Myometrial cell (primary cell): ENCODE measurements at places on chromosomes 3 and 15. TPM values are rescaled to one million over a fixed set of nuclear protein-coding genes. Genes with fewer than 3 reads are reported as not detected.

The RPL14 gene
- 277 and 307 TPM in 2 replicates for total RNA-seq

The CCR1 gene
- total RNA-seq: under 0.01 and 0.29 TPM in 2 replicates

The RPL39L gene
- 35.7 and 76.0 TPM in 2 replicates for total RNA-seq

The ARHGAP31 gene
- total RNA-seq: 4.6 and 8.0 TPM in 2 replicates

The ITIH1 gene
- total RNA-seq: not detected in 2 replicates

The WDR72 gene
- not detected in 2 replicates for total RNA-seq

The SLTM gene
- total RNA-seq: 23.7 and 44.7 TPM in 2 replicates

The ISLR gene
- total RNA-seq: 136 and 187 TPM in 2 replicates

The BHLHE40 gene
- 65.0 and 73.8 TPM in 2 replicates for total RNA-seq

The THAP10 gene
- total RNA-seq: 6.6 and 6.9 TPM in 2 replicates

The PIERCE2 gene
- 2.6 and 5.8 TPM in 2 replicates for total RNA-seq

The SLC28A1 gene
- total RNA-seq: not detected in 2 replicates

The TGM4 gene
- total RNA-seq: under 0.01 TPM in 1 of 2 replicates, not detected in the other

The KLHL40 gene
- total RNA-seq: not detected in 2 replicates

The HRG gene
- not detected in 2 replicates for total RNA-seq

The CPLX3 gene
- total RNA-seq: not detected in 2 replicates

The ITGA11 gene
- total RNA-seq: 0.86 TPM in 1 of 2 replicates, not detected in the other

The SLITRK3 gene
- total RNA-seq: not detected in 2 replicates

The LTK gene
- total RNA-seq: 0.29 and 1.2 TPM in 2 replicates

The GP9 gene
- not detected in 2 replicates for total RNA-seq

The PRICKLE2 gene
- 7.5 and 8.9 TPM in 2 replicates for total RNA-seq

The RAD51 gene
- total RNA-seq: 5.5 and 6.3 TPM in 2 replicates

The SLC38A3 gene
- not detected in 2 replicates for total RNA-seq

The ZXDC gene
- 9.2 and 9.8 TPM in 2 replicates for total RNA-seq

The FRMD4B gene
- 0.29 and 0.35 TPM in 2 replicates for total RNA-seq

The IGDCC3 gene
- total RNA-seq: not detected in 2 replicates

The GPR15 gene
- total RNA-seq: not detected in 2 replicates

The HEMK1 gene
- 24.8 and 25.9 TPM in 2 replicates for total RNA-seq

The SLCO2A1 gene
- total RNA-seq: 0.18 and 0.58 TPM in 2 replicates

The IP6K1 gene
- 25.1 and 30.5 TPM in 2 replicates for total RNA-seq

The AGTR1 gene
- total RNA-seq: not detected in 2 replicates

The SEC22C gene
- 66.9 and 85.6 TPM in 2 replicates for total RNA-seq

The SSUH2 gene
- total RNA-seq: not detected in 2 replicates
